ENCODE measurements at places on chromosomes 2 and 18.
A peak's percentile ranks its signal among the peaks of the same experiment; 100 is the strongest.

GRCh38 chr2:45436456-45436855 is 174.6 kb downstream of the SRBD1 start:
- no peak for DNase-seq

DNA sequence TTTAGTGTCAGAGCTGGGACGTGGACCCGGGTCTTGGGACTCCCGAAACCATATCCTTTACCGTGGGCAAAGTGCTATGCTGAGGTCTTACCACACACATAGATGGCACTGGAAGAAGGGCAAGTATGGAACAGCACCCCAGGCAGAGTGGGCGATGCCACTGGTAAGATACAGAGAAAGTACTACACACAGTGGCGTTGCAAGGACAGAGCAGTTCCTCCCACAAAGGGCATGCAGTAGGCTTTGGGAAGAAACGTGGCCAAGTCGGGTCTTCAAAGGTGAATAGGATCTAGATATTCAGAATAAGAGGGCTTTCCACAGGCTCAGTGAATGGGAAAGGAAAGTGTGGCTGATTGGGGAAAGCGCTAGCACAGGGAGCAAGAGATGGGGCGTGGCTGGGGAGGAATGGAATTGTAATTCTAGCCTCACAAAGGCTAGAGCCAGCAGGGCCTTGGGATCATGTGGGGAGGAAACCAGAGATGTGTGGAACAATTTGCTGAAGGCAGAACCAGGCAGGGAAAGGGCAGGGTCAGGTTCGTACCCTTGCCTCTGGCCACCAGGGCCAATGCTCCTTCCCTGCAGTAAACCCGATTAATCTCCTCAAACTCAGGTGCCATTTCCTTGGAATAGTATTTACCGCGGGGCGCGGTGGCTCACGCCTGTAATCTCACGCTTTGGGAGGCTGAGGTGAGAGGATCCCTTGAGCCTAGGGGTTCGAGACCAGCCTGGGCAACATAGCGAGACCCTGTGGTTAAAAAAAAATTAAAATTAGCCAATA is 36.0 kb downstream of the PCBP1 start:
- no peak for DNase-seq

DNA sequence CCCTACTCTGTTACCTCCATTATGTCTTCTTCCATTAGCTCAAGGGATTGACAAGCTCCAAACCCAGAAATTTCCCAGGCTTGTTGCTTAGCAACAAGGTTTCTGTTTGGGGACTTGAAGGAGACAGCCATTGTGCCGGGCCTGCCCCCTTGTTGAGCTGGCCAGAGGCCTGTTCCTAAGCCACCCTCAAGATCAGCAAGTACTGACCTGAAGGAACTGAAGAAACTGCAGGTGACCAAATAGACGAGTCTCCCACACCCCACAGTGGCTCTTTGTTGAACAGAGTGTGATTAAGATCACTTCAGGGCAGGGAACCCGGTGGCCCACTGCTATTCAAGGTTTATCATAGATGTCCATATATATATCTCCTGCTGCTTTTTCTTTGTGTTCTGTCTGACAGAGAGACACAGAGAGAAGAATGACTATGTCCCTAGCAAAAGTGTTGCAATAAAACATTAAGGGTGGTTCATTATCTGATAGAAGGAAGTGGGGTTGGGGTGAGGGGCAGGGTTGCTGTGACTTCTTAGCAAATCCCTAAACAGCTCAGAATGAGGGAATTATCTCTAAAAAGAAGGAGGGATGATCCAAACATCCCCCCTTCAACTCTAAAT is 69.2 kb downstream of the RNF144A start:
- no peak for DNase-seq

- peak; percentile 49 for DNase-seq
Observed at GRCh38 chr2:191333911-191334357, 88.7 kb downstream of the MYO1B start.

DNA sequence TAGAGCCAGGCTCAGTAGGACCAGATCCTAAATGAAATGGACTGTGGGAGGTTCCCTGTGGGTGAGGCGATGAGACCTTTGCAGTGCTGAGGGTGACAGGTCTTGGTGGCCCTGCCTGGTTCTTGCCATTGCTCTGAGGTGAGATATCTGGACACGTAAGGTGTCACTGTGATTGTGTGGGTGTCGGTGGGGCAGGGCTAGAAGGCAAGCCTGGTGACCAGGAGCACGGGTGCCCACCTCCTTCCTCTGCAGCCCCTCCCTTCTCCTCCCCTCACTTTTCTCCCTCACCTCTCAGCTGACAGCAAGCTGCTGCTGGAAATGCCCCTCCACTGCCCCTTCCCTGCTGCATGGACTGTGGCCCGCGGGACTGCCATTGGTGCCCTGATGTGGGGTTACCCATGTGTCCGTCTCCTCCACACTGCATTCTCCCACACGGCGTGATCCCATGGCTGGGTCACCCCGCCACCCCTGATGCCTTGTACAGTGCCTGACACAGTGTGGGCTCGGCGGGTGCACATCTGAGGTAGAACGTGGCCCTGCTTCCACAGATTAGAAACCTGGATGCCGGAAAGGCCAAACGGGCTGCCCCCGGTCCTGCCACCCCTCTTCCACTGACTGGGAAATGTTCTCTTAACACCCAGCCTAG is 55.6 kb upstream of the FOSL2 start:
- DNase-seq = no peak

DNA sequence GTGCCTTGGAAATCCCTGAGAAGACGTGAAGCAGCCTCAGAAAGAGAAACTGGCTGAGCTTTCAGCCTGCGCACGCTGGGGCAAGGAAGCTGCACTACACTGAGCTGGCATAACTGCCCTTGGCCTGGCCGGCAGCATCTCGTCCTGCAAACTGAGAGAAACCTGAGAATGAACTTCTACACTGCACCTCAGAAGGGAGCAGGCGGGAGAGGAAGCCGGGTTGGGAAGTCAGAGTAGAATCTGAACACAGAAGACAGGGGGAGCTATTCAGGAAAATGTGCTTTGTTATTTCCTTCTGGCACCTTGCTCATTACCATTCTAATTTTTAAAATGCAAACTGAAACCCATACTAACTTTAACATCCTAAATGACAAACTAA is 70.9 kb downstream of the ZEB2 start:
- DNase-seq = no peak

DNA sequence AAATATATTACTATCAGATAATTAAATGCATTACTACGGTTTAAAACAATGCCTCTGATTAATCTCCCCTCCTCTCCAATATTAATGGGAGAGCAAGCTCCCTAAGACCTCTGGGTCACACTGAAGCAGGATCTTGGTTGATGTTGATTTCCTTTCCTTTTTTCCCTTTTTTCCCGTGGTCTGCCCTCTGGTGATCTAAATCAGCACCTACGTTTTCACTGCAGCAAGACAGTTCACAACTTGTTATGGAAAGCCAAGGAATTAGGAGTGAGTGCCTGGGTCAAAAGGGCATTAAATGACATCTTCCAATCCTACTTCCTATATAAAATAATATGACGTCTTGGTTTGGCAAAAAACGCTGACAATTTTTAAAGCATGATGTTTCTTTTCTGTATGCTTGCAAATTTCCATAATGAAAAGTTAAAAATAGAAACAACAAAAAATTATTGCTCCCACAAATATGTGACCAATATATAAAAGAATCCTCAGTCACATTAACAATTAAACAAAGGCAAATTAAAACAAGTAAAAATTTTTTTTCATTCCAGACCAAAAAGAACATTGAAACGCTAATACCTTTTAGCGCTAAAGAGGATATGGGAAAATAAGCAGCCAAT is 7.9 kb upstream of the CFAP36 start:
- DNase-seq = peak; percentile 64

DNA sequence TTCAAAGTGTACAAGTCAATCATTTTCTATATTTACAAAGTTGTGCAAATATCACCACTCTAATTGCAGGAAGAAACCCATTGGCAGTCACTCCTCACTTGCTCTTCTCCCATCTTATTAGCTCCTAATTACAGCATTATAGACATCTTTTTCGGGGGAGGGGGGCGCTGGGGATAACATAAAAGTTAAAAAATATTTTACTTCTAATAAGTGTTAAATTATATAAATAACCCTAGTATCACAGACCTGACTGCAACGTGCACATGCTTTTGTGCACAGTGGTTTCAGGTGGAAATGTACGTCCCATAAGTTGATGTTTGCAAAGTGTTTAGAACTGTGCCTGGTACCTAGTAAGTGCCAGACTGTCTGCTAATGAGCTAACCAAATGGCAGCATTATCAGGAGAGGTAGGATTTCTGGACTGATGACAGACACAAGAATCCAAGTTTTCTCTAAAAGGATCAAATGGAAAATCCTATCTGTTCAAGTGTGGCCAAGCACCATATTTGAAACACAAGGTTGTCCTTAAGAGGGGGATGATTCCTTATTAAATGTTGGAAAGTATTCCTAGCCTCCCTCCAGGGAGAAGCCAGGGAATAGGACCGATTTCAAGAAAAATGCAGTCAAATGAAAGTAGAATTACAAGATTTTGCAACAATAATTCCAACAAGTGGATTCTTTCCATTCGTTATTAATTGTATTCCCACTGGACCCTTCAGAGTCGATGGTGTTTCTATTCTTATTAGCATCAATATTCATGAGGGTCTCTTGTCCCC is 70.0 kb downstream of the ACKR3 start:
- no peak for DNase-seq

DNA sequence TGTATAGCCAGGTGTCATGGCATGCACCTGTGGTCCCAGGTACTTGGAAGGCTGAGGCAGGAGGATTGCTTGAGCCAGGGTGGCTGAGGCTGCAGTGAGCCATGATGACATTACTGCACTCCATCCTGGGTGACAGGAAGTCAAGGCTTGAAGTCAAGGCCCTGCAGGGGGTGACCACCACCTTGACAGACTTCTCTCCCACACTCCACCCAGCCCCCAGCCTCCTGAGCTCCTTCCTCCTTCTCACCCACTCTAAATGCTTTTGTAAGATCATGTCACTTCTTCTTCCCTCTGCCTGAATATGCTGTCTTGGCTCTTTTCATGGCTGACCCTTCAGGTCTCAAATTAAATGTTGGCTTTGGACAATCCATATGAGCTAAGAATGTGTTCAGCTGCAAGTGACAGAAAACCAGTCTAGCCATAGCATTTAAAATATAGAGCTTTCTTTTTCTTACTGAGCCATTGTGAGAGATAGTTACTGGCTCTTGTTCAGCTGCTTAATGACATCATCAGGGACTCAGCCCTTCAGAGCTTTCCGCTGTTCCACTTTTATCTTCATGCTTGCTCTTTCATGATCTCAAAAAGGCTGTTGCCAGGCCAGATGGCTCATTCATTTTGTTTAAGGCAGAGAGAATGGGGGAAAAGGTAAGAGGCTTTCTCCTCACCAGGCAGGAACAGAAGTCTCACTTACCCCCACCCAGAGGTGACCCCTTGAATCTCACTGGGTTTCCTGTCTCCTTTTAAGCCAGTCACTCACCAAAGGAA is 36.7 kb upstream of the TTC39C start:
- no peak for DNase-seq

DNA sequence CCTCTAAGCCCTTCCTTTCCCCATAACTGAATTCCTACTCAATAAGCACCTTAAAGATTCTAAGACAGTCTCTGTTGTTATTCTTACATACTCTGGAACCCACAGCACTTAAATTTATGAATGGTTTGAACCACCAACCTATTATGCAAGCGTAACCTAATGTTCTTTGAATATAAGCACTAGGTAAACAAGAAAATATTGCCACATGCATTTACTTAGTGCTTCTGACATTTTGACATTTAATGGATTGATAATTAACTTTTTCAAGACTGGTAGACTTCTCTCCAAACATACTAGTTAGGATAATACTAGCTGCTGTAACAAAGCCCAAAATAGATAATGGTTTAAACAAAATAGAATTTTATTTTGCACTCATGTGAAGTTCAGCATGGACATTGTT is 164.8 kb downstream of the ARHGAP15 start:
- no peak for DNase-seq

DNA sequence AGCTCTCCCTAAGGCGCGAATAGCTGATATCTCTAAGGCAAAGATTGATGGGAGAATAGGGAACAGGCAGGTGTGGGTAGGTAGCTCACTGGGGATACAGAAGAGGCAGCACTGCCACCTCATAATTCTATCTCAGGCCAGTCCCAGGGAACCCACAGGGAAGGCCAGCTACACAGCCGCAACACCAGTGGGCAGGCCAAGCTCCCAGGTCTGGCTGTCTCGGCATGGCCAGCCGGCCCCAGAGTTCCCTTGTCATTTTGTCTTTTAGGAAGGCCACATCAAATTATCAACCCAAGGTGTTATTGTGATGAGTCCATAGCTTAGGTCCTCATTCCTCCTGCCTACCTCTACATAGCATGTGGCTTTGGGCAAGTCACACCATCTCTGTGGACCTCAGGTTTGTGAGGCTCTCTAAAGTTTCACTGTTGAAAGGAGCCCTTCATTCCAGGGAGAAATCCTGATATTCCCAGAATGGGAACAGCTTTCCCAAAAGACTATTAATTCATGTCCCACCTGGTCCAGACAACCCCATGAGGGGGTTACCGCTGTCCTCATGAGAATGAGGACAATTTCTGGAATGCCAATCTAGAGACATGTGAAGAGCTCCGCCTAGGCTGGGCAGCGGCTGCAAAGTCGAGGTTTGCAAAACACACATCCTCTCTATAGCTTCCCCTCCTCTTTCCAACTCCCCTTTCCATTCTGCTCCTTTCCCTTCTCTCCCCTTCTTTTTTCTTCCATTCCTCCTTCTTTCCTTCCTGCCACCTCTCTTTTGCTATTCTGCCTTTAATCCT is 287.1 kb upstream of the ID2 start:
- DNase-seq = no peak

- no peak for DNase-seq
Observed at GRCh38 chr2:24886691-24887304, 33.2 kb downstream of the ADCY3 start.

DNA sequence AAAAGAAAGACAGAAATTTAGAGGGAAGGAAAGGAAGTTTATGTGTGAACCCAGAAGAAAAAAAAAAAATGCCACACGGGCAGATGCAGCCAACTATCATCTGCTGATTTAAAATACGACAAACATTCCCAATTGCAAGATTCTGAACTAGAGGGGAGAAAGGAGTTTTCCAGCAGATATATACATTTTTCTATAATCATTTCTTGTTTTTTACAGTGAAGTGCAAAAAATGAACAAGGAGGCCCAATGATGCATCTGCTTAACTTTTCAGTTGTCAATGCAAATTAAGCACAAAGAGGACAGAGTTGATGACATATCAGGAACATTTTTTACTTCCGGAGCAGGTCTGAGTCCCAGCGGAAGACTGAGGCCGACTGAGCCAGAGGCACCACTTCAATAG is 144.7 kb downstream of the MYCN start:
- no peak for DNase-seq

- no peak for DNase-seq
Observed at GRCh38 chr2:136134126-136134525, 16.2 kb upstream of the CXCR4 start.

- no peak for DNase-seq
Observed at GRCh38 chr2:152441961-152442360, 107.0 kb downstream of the FMNL2 start.

- DNase-seq = no peak
Observed at GRCh38 chr2:233375490-233376314, 21.4 kb downstream of the DGKD start.

- no peak for DNase-seq
Observed at GRCh38 chr2:43537137-43537536, 58.7 kb downstream of the THADA start.

- no peak for DNase-seq
Observed at GRCh38 chr2:45380131-45380836, 230.8 kb downstream of the SRBD1 start.

- no peak for DNase-seq
Observed at GRCh38 chr2:152444448-152444847, 109.5 kb downstream of the FMNL2 start.
